ENCODE measurements at places on chromosomes 1 and 21.

DNA sequence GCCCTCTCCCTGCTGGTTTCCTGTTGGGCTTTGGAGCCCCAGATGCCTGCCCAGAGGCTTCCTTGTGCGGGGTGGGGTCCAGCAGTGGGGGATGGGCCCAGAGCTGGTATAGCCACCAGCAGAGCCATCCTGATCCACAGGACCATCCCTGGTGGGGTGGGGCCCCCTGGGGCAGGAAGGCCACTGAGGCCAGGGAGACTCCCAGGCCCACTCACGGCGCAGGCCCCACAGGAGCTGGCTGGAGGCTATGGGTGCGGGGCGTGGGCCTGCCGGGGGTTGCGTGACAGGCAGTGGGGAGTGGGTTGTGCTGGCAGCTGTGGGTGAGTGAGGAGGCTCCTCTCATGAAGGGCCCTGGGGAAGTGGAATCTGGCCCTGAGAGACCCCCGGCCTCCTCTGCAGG is 5.7 kb downstream of the LRRC3 start:
- DNase-seq: no peak

- peak; percentile 6 for DNase-seq
Observed at GRCh38 chr1:17356387-17357026, 15.5 kb upstream of the PADI6 start.

DNA sequence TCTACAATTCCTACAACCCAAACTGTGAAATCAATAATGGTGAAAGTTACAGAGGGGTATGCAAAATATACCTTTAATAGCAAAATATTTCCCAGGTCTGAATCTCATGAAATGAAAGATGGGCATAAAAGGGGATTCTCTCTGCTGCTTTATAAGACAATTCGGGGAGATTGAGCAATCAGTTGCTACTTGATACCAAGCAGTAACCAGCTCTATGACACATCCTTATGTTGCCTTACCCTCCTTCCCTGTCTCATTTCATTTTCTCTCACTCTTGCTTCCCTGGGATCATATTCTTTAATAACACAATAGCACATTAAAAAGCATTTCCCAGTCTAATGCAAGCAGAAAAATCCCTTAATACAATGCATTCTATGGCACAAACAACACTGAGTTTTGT is 29.0 kb downstream of the ZSWIM5 start:
- no peak for DNase-seq

GRCh38 chr1:183416850-183417771 is 1.1 kb downstream of the NMNAT2 start:
- peak; percentile 12 for DNase-seq

DNA sequence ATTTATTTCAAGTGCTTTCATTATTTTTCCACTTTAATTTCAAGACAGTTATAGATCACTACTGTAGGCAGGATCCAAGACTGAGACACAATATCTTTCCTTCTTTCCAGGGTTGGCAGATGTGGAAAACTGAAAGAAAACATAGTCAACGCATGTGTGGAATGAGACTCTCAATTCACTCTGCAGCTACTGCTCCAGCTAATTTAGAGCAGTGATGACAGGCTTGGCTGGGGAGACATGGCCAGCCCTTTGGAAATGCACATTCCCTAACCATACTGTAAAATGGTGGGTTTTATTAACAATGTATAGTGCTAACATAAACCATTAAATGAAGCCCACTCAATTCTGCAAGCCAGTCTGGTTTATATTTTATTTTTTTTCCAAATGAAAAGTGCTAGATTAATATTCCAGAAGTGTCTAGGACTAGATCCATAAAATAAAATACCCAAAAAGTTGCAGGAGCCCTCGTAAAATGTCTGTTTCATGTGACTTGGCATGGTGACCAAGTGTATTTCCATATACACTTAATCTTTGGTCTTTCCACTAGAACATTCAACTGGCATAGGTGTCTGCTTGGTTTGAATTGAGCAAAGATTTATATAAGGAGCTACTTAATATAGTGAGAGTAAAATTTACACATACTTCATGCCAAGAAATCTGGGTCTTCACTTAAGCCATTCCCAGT is 32.9 kb downstream of the COL11A1 start:
- DNase-seq: no peak

GRCh38 chr1:30820299-30820698 is 62.7 kb upstream of the LAPTM5 start:
- DNase-seq: no peak

DNA sequence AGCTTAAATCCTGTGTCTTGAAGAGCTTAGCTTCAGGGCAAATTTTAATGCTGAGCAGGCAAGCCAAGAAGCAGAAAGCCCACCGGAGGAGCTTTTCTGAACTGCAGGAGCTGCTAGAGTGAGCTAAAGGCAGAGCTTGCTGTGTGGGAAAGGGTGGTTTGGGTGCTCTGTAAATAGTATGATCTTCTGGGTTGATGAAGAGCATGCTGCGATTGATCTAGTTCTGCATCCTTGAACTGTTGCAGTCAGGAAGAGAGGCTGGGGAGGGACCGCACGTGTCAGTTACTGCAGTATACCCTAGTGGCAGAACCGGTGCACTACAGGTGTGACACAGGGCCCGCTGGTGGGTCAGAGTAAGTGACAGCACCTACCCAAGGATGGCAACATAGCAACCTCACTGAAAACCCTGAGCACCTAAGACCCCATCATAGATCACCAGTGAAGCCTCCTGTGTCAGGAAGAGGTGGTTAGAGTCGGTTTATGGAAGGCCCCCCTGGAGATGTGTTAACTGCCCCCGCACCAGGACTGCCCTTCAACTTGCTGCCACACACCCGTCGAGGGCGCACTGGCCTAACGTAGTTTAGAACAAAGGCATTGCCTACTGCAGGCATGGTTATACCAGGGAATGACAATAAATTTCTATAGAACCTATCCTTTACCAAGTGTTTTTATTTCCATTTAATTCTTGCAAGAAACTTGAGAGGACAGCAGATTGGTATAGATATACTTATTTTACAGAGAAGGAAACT is 146.0 kb upstream of the KIAA0040 start:
- peak; percentile 46 for DNase-seq

GRCh38 chr1:41414716-41415306 is 53.6 kb downstream of the FOXO6 start:
- no peak for DNase-seq

Measured in activated T-cell treated with anti-CD3 and anti-CD28 coated beads for 24 hours (primary cell).